ENCODE measurements at places on chromosomes 6 and 20.

DNA sequence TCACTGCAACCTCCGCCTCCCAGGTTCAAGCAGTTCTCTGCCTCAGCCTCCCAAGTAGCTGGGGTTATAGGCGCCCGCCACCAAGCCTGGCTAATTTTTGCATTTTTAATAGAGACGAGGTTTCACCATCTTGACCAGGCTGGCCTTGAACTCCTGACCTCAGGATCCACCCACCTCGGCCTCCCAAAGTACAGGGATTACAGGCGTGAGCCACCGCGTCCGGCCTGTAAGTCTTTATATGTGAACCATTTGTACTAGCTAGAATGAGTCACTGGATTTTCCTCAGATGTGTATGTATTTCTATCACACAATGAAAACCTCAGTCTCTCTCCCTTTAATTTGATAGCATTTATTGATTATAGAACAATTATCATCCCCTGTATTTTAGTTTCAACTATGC lies 34.0 kb downstream of the ITCH start:
- DNase-seq, result peak; percentile 24

- peak; percentile 39 for DNase-seq
Measured at GRCh38 chr6:139129284-139129683, 5.6 kb upstream of the HECA start.

DNA sequence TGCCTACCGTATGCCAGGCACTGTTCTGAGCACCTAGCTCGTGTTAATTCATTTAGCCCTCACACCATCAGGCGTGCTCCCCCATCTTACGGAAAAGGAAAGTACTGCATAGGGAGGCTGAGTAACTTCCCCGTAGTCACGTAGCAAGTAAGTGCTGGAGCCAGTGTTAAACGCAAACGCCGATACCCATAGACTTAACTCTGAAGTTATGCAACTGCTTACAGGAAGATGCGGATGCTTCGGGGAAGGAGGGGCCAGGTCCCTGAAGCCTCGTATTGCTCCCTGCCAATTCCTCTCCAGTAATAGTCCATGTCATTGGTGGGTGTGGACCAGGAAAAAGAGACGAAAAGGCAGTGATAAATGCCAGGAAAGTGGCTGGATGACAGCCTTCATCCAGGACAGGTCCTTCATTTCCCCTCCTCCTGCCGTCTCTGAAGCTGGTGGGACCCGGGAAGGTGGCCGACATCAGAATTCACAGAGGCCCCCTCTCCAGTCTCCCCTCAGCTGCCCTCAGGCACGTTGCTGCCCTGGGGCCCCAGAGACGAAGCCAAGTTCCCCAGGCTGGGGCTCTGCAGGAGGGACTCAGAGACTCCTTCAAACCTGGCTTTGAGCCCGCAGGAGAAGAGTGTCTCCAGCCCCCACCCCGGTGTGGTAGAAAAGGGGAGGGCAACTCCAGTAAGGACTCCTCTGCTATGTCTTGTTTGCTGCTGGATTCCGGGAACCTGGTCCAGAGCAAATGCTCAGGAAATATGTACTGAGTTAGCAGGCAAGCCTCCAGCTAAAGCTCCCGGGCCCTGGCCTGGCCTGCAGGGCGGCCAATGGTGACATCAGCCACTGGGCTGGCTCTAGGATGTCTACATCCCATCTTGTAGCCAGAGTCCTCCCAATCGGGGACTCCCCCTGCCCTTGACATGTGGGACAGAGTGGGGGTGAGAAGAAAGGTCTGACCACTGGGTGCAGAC lies 37.8 kb downstream of the RAB44 start:
- DNase-seq, result peak; percentile 76

DNA sequence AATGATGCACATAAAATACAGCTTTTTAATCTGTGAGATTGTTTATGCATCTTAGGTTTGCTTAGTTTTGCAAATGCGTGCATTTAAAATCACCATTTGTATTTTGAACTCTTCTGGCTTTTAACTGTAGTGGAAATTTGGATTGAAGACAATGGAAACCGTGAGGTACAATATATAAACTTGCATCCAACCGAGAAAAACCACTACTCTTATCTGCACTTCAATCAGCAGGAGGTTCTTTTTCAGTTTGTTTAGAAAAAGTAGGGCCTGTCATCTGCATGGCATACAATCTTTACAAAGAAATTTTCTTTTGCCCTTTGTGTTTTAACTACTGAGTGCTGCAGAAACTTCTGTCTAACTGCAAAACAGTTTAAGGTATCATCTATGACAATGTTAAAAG lies 132.8 kb downstream of the LAMA2 start:
- no peak for DNase-seq

DNA sequence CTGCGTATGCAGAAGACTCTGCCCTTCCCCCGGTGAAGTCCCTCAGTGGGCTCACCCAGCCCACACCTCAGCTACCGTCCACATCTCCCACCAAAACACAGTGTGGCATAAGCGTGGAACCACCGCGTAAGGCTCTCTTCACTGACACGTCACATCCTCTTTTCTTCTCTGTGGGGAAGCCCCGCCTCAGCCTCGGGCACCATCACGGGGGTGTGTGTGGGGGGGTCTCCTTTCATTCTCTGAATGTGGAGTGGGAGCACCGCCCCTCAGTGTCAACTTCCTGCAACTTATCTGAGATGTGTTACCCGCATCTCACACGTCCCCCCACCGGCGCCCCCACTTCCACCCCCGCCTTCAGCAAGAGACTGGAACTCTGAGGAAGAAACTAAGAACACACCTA lies 388.4 kb upstream of the JARID2 start:
- DNase-seq, result no peak

- peak; percentile 28 for DNase-seq
Measured at GRCh38 chr6:111482188-111482958, 645 bp downstream of the REV3L start.

DNA sequence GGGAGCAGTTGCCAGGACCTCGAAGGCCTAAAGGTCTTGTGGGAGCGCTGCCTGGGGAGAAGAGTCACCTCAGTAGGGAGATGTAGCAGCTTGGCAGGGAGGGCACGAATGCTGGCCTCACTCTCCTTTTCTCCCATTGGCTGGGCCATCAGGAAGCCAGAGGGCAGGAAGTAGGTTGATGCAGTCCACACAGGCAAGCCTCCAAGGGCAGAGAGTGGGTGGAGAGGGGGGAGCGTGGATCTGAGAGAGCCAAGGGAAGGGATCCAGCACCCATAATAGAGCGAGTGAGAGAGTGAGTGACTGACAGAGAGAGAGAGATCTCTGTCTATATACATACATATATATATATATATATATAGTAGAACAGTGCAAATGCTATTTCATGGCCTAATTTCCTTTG lies 215.3 kb upstream of the LRFN2 start:
- no peak for DNase-seq

GRCh38 chr6:28634761-28635546 lies 109.3 kb downstream of the GPX5 start:
- no peak for DNase-seq

GRCh38 chr6:131116755-131117360 lies 18.4 kb upstream of the AKAP7 start:
- DNase-seq, result peak; percentile 64

DNA sequence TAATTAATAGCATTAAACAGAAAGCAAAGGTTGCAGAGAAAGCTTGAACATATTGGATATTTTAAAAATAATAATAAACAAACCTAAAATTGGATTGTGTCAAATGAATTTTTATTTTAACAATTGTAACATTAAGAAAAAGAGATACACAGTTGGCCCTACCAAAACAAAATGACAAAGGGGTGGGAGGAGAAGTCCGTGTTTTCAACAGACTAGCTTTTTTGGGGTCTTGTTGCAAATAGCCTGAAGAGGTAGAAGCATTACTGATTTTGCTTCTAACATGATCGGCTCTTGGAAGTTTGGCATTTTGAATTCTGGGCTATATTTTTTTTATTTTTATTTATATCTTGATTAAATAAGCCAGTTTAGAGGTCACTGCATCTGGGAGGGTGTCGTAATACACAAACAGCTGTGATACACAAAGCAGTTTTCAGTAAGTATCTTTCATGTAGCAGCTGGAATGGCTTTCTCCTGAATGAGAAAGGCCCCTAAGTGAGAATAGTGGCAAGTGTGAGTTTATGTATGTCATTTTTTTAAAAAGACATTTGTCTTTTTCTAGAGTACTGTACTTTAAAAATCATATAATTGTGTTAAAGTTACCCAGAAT lies 85.5 kb upstream of the ZNF217 start:
- DNase-seq, result peak; percentile 27

- no peak for DNase-seq
Measured at GRCh38 chr20:45810191-45810970, 2.1 kb upstream of the UBE2C start.

DNA sequence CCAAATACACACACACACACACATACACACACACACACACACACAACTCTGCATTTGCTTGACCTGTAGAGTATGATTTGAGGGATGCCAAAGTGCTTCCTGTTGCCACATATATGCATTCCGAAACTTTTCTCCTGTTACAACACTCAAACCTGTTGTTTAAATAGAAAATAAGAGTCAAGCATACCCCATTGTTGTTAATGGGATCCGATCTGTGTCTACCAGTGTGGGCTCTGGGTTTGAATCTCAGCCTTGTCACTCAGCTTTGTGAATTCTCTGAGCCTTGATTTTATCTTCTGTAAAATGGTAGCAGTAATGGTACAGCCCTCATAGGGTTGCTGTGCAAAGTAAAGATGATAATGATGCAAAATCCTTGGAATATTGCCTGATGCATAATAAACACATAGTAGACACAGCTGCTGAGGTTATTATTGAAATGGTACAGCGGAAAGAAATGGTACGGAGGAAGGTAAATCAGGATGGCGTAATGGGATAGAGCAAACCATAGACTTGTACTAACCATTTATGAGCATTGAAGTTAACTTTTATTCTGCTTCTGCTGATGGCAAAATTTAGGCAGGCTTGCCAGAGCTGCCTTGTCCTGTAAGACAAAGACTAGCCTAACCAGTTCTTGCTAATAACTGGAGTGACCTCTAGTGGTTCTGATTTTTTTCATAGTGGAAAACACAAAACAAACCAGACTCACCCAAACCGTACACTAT lies 113.5 kb upstream of the PHACTR1 start:
- peak; percentile 77 for DNase-seq

GRCh38 chr6:1903780-1904465 lies 294.2 kb downstream of the FOXC1 start:
- DNase-seq, result no peak

DNA sequence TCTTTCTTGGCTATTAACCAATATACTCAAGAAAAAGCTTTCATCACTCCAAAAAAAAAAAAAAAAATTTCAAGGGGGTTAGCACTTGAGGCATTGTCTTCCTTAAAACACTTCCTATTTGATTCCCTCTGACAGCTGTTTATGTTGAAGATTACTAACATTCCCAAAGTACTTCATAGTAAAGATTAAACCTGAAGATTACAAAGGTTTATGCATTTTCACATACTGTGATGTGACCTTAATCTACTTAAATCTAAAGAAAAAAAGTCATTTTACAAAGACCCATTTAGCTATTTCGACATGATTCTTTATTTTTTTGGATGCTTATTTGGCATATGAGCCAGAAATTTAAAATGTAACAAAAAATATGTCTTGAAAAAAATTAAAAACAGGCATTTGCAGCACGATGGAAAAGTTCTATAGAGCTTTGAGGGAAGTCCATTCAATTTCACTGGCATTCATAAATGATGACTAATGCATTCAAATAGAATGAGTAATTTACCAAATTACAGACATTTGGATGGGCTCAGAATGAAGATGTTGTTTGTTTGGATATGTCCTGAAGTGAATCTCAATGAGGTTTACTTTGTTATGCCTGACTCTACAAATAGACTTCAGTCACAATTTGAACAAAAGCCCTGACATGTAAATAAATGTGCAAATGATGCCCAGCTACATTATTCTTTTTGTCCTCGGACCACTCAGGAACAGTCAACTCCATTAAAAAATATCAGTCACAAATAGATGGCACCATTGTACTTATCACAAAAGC lies 674.6 kb upstream of the MARCKS start:
- peak; percentile 83 for DNase-seq

GRCh38 chr20:48156951-48157700 lies 371.8 kb upstream of the SULF2 start:
- DNase-seq, result no peak

Measured in IMR-90 (cell line).